Left ventricle myocardium inferior (tissue), 1 donor: ENCODE measurements at places on chromosomes 16 and 17.

DNA sequence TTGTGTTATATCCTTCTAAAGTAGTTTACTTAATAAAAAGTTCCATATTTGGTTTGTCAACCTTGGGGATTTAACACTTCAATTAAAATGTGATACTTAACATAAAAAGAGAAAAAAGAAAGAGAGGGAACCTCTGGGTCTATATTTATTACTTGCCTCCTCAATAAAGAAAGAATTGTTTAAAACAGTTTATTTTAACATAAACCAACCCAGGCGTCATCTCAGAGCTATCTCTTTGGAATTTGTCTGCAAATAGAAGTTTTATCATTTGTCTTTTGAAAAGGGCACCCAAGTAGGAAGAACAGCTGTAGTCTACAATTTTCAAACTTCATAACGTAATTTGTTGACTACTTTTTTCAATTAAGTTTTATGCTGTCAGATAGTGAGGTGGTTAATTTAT lies 364.1 kb downstream of the KCNJ2 start:
- DNase-seq = no peak

GRCh38 chr17:69854225-69854780 lies 220.7 kb upstream of the KCNJ16 start:
- DNase-seq = no peak

GRCh38 chr17:73427198-73427597 lies 115.4 kb upstream of the CDC42EP4 start:
- DNase-seq = no peak

DNA sequence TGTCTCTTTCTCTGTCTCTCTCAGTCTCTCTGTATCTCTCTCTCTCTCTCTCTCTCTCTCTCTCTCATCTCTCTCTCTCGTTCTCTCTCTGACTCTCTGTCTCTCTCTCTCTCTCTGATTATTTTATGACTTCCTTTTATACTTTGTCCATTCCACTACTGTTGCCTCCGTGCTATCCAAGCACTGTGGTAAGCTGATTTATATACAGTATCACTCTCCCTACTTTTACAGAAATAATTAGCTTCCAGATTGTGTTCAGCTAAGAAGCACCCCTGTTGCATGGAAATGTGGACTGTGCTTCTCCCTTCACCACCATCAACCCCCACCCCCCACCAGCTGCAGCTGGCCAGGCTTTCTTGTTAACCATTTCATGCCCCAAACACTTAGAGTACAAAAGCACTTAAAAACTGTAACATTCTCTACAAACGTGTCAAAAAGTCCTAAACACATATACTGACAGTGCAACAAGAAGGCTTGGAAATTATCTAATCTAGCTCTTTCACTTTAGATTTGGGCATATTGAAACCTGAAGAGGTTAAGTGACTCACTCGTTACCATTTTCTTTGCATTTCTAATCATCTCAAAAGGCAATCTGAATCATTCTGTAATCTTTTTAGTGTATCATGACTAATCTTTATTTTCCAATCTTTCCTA lies 11.6 kb upstream of the TMEM100 start:
- DNase-seq = no peak

- peak; percentile 31 for DNase-seq
Observed at GRCh38 chr17:9241774-9242496, 220.6 kb downstream of the NTN1 start.

- DNase-seq = peak; percentile 64
Observed at GRCh38 chr17:16407911-16408588, 7.3 kb upstream of the TRPV2 start.

- DNase-seq = no peak
Observed at GRCh38 chr17:9205520-9206409, 184.5 kb downstream of the NTN1 start.

DNA sequence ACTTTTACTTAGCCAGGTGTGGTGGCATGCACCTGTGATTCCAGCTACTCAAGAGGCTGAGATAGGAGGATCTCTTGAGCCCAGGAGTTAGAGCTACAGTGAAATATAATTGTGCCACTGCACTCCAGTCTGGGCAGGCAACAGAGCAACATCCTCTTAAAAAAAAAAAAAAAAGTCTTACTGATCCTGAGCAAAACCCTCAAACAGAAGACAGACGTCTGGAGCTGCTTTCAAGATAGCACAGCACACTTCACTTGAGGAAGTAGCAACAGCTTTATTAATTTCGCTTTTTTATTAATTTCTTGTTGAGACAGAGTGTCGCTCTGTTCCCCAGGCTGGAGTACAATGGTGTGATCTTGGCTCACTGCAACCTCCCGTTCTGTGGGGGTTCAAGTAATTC lies 10.2 kb upstream of the GGA2 start:
- DNase-seq = no peak

- no peak for DNase-seq
Observed at GRCh38 chr16:8585857-8586256, 4.5 kb downstream of the TMEM114 start.
